Skin of body (tissue), 3 donors: ENCODE measurements at places on chromosomes 5 and 9. TPM values are rescaled to one million over a fixed set of nuclear protein-coding genes. Genes with fewer than 3 reads are reported as not detected.

The PDE6A gene
- total RNA-seq, result not detected

The HSPA4 gene
- 58.9 TPM for total RNA-seq

The PCDH12 gene
- 8.2 TPM for total RNA-seq

The EDIL3 gene
- 19.3 TPM for total RNA-seq

The ITK gene
- total RNA-seq, result 1.3 TPM

The GARIN3 gene
- not detected for total RNA-seq

The PCDHB1 gene
- not detected for total RNA-seq

The HRH2 gene
- 1.5 TPM for total RNA-seq

The BTNL8 gene
- 0.49 TPM for total RNA-seq

The C8G gene
- total RNA-seq, result not detected

The OTP gene
- total RNA-seq, result not detected

The TNFSF15 gene
- total RNA-seq, result 0.59 TPM

The ZNF483 gene
- 4.2 TPM for total RNA-seq

The SLC36A3 gene
- total RNA-seq, result not detected

The AK6 gene
- total RNA-seq, result 28.1 TPM

The SPATA9 gene
- total RNA-seq, result 2.3 TPM
